Effector CD4-positive, alpha-beta T cell (primary cell): ENCODE measurements at places on chromosomes 3 and 15.

GRCh38 chr3:48405343-48405881 lies 24.5 kb downstream of the PLXNB1 start:
- DNase-seq, result no peak

DNA sequence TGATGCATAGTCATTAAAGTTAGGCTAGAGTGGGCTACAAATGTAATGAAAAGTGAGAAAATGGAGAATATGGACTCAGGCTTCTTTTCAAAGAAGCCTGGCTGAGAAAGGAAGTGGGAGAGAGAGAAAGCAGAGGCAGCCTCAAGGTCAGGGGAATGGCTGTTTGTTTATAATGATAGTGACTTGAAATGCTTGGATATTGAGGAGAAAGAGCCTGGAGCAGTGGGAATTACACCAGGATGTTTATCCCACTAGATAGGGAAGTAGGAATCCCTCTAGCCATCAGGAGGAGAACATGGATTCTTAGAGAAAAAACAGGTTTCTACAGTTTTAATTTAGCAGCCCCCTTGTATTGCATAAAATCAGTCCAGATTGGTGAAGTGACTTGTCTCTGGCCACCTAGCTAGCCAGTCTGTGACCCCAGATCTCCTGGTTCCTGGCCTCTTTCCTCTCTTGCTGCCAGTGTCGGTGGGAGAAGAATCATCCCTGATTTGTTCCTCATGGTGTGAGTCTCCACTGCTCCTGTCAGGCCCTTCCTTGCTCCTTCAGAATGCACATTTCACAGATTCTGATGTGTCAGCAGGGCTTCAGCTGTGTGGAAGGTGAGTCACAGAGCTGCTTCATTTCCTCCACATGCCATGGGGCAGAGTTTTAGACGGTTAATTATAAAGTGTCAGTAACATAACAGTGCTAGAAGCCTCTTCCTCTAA lies 32.9 kb downstream of the SEMA6D start:
- no peak for DNase-seq

DNA sequence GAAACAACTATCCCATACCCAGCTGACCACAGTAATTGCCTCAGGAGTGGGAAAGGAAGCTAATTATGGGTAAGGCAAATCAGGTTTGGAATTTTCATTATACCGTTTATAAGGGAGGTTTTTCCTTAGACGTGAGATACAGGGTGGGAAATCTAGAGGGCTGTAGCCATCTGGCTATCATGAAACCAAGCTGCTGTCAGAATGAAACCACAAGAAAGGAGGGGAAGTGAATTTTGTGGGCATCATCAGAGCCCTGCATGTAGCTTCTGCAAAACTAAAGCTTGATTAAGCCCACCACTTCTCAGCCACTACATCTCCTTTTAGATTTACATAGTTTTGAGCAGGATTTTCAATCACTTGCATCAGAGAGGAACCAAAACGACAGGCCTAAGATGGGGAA lies 893.5 kb downstream of the TUSC7 start:
- no peak for DNase-seq

DNA sequence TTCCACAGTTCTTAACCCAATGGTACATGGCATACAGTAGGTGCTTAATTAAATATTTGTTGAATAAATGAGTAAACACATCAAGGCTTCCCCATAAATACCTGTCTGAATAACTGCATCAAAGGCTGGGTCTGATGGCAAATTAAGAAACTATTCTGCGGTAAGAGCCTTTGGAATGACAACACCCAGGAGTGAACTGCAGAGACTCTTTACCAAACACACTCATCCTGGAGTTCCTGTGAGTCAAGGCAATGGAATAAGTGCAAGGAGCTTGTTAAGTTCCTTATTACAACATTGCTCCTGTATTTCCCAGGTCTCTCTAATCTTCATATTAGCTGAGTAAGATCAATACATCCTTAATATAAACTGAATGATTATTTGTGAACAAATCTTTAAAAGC lies 119.9 kb upstream of the STT3B start:
- no peak for DNase-seq

- DNase-seq, result no peak
These were observed 46.5 kb downstream of the CD86 start for GRCh38 chr3:122101646-122102045.

- no peak for DNase-seq
These were observed 78.7 kb upstream of the NPHP3 start for GRCh38 chr3:132800958-132801357.

DNA sequence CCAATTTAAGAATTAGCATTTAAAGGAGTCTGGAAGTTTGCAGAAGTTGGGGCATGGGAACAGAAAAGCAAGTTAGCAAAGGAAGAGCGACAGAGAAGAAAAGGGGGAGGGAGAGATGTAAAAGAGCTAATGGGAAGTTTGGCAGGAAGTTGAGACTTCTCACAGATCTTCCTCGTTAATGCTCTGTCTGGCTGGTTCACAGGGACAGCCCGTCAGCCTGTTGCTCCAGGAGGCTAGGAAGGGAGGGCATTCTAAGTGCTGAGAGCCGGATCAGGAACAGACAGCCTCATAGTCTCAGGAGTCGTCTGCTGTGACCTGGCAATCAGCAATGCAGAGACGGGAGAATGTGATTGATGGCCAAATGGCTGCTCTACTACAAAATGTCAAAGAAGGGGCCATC lies 150.3 kb downstream of the AGBL1 start:
- DNase-seq, result no peak

GRCh38 chr3:129263161-129263910 lies 13.9 kb downstream of the COPG1 start:
- no peak for DNase-seq

DNA sequence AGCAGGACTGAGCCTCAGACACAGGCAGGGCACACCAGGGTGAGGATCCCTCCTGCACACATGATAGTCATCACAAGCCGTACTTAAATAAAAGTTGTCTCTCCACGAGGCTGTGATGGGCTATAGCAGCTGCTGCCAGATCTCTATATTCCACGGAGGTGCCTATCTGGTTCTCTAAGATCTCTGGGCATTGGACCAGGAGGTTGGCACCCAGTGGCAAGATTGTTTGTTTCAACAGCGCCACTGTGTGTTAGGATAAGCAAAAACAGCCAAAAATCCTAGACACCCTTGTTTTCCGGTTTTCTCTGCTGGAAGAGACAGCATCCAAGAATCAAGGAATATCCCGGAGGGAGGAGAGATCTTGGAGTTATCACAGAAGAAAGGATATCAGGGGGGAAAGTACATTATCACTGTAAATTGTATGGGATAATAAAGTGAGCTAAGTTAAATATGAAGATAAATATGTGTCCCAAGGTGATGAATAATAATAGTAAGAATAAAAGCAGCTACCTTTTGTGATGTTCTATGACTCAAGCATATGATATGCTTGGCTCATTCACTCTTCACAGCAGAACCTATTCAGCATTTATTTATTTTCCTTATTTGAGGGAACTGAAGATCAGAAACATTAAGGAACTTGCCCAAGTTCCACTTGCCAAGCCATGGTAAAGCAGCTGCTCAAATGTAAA lies 90.6 kb upstream of the AKAP13 start:
- no peak for DNase-seq

DNA sequence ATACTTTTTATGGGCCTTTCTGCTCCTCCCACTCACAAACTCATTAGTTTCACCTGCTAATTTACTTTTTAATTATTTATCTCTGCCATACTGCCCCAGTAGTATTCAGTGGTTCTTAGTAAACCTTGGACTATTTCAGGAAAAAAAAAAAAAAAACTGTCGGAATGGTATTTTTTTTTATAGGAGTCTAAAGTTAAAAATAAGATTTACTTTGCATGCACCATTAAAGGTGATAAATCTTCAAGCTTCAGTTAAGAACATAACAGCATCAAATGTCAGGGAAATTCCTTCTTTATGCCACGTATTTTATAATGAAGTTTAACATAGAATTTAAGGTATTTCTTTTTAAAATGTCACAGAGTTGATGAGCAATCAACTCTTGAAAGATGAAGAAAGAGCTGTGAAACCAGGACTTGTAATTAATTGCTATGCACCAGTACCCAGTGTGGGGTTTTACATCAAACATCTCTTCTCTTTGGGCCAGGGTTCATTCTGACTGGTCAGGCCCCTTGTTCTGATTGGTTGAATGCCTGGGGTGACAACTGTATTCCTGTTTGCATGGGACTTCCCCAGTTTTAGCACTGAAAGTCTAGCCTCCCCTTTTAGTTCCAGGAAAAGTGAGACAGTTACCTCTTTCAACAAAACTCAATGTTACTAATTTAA lies 40.3 kb upstream of the PTPRG start:
- DNase-seq, result no peak

DNA sequence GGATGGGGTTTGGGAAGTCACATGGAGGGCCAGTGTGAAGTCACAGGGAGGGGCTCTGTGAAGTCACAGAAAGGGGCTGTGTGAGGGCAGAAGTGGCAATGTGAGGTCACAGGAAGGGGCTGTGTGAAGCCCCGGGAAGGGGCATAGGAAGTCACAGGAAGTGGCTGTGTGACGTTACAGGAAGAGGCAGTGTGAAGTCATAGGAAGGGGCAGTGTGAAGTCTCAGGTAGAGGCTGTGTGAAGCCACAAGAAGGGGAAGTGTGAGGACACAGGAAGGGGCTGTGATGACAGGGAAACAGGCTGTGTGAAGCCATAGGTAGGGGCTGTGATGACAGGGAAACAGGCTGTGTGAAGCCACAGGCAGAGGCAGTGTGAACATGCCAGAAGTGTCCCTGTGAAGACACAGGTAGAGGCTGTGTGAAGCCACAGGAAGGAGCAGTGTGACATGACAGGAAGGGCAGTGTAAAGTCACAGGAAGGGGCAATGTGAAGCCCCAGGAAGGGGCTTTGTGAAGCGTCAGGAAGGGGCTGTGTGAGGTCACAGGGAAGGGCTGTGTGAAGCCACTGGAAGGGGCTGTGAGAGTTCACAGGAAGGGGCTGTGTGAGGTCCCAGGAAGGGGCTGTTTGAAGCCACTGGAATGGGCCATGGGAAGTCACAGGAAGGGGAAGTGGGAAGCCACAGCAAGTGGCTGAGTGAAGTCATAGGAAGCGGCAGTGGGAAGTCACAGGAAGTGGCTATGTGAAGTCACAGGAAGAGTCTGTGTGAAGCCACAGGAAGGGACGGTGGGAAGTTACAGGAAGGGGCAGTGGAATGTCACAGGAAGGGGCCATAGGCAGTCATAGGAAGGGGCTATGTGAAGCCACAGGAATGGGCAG lies 37.1 kb downstream of the GASK1A start:
- DNase-seq, result no peak

- no peak for DNase-seq
These were observed 34.6 kb upstream of the FGD5 start for GRCh38 chr3:14784087-14784681.

DNA sequence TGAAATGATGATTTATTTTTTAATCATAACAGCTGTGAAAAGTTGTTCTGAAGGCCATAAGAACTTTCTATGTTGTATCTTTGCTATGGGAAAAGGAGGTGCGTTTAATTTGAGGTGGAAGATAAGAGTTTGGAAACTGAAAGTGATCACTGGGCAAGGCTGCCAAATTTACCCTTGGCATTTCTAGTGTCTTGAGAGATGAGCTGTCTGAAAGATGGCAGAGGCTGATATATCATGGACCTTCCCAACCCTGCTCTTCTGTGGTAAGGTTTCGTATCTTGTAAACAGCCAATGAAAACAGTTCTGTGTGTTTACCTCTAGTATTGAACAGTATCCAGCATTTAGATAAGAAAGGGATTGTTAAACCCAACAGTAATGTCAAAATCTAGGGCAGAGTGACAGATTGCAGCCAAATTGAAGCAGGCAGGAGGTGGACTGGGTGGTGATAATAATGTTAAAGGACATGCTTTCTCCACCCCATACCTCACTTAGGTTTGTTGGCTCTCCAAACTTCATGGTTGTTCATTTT lies 15.8 kb upstream of the NFKBIZ start:
- no peak for DNase-seq

DNA sequence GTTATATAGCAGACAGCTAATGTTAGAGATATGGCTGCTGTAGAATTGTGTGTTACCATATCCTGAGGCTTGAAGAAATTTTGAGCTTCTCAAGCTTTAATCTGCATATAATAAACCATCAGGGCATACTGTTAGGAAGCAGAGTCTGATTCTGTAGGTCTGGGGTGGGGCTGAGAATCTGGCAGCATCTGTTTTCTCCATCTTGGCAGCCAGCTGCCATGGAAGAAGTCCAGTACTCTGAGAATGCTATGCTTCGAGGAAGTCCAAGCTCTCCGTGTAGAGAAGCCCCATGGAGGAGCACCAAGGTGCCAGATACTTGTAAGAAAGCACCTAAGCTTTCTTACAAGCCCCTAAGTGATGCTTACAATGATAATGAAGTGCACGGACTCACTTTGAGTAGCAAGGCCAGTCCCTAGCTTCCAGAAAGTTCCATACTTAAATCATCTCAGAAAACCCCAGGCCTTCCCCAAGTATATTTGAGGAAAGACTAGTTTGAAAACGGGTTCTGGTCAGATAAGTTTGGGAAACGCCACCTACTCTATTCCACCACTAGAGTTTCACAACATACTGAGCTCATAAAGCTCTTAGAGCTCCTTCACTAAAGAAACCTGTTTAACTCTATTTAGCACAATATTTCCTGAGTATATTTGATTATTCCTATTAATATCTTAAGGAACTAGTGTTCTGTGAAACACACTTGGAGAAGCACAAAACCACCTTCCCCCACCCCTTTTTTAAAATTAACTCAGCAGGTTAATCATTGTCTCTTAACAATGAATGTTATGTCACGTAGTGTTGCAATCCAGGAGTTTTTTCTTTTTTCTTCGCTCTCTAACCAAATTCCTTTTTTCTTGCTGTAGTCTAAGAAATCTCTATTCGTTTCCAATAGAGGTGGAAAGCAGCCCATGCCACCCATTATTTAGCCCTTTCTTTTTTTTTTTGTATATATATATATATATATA lies 59.9 kb upstream of the RASGRP1 start:
- no peak for DNase-seq

DNA sequence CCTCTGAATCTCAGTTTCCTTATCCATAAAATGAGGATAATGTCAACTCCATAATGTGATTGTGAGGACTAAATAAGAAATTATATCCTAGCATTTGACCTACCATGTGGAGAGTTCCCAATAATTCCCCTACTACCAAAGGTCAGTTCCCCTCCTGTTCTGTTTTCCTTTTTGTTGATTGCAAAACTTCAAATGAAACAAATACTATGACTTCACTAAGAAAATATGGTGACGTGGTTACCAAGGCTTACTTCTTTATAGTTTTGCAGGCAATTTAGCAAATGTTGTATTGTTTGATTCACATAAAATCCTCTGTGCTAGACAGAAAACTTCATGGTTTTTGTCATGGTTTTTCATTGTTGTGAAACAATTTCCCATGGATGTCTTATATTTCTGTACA lies 153.8 kb upstream of the RORA start:
- DNase-seq, result no peak

- DNase-seq, result no peak
These were observed 272.0 kb downstream of the NEK10 start for GRCh38 chr3:27097182-27097581.

GRCh38 chr3:14274612-14274936 lies 96.0 kb downstream of the LSM3 start:
- DNase-seq, result no peak

GRCh38 chr3:10321630-10322351 lies 879 bp upstream of the SEC13 start:
- DNase-seq, result no peak
